Stimulated activated CD4-positive, alpha-beta T cell treated with anti-CD3 and anti-CD28 coated beads, TNF-alpha, amount 100 ng/mL, for 4 hours (primary cell): ENCODE measurements at places on chromosomes 7 and 10.

DNA sequence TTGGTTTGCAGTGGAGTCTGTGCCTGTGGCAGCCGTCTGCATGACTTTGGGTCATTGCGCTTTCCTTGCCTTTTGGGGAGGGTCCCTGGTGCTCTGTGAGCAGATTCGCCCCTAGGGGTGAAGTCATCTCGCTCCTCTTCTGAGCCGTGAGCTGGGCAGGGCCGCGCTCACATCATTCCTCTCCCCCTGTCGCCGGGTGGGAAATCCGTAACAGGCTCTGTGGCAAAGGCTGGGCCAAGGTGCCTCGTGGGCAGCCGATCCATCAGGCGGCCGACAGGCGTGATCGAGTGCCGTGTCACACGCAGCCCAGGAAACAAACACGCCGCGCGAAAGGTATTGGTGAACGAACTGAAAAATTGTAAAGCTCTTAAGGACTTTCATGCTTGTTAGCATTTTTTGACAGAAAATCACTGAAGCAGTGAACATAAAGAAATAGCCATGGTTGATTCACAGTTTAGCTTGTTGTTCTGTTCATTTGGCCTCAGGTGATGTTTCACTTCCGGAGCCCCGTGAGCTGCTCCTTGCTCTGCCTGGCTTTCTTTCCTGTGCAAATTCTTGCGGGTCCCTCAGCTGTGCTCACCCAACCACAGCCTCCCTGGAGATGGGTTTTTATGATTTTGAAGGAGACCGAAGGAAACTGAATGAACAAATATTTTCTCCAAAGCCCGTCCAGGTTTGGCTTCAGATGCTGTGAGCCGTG lies 122.1 kb downstream of the NKX6-2 start:
- no peak for DNase-seq

- no peak for DNase-seq
Observed at GRCh38 chr10:23522345-23522744, 83.5 kb downstream of the OTUD1 start.

DNA sequence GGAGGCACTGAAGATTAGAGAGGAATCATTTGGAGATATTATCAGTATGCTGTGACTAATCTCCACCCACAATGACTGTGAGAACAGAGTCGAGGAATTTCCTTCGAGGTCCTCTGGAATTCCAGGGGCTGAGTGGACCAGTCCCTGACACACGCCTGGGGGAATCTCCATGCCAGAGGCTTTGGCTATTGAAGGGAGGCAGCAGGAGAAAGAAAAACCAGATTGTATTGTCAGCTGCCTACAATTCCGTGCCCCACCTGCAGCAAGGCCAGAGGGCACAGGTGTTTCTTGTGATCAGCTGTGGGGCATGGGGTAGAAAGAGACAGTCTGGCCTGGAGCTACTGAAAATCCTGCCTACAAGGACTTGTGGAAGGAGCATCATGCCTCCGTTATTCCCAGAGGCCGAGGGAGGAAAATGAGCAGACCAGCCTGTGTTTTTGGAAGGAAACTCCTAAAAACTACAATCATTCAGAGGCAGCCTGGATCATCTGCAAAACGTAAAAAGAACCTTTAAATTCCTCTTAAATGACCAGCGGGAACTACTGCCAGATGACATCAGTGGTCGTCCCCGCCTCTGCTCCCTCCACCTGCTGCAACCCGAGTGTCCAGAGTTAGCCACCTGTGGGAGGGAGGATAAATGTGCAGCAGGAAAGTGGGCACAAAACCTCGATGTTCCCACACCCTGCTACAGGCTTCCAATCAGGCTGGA lies 25.4 kb upstream of the ANK3 start:
- DNase-seq, result no peak

DNA sequence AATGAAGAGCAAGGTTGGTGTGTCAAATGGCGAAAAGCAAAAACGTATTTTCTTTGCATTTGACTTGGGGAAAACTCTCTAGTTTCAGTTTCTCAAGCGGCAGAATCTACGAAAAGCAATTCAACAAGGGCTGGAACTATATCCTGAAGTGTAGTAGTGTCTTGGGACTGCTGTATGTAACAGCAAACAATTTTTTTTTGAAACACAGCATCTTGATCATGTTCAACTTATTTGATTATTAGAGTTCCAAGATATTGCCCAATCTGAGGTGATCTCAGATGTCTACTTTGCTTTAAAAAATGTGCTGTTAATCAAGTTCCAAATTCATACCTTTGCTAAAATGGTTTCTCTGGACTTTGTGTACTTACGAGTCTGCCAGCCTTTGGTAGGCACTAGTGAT lies 120.6 kb downstream of the ZWINT start:
- no peak for DNase-seq

DNA sequence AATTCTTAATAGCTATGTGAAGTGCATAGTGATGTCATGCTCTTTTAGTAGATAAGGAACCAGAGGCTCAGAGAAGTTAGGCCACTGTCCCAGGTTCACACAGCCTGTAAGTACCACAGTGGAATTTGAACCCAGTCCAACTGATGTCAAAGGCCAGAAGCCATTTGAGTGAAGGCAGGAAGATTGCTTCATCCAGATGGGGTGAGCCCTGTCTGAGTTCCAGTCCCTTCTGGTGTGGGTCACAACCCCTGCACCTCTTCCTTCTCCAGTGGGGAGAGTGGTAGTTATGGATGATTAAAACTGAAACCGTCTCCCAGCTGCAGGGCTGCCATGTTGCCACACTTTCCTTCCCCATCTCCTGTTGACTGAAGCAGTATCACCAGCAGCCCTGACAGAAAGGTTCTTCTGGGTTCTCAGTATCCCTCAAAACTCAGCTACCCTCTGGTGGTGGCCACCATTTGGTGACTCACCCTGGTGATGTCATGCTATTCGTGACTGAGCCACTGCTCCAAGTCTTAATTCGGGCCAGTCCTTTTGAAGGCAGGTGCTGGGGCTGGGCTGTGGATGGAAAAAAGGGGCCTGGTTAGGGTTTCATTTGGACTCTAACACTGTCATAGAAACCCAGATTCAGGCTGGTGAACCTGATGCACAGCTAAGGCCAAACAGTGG lies 1.5 kb upstream of the C10orf95 start:
- DNase-seq, result no peak

DNA sequence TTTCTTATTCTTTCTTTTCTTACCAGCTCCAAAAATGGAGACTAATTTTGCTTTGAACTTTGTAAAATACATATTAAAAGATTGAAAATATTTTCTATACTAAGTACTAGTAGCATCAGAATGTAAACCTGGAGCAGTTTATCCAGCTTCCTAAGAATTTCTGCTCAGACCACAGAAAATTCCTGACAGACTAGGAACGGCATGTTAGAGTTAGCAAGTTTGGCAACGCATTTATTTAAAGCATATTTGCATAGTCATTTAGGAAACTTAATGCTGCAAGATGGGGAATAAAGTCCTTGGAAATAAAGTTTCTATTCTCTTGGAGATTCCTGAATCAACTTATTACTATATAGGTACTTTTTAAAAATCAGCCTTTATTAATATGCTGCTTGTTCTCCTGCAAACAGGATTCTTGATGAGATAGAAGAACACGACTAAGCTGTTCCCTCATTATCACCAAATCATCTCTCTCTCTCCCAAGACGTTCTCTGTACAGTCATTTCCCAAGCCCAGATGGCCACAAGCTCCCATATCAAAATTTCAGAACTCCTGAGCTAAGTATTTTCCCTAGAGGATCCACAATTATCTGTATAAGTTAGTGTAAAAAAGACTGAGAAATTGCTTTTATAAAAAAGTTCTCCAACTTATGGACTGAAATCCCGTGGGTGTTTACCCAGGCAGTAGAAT lies 305.8 kb upstream of the NEBL start:
- DNase-seq, result no peak

- no peak for DNase-seq
Observed at GRCh38 chr7:140317597-140317996, 80.7 kb downstream of the SLC37A3 start.

DNA sequence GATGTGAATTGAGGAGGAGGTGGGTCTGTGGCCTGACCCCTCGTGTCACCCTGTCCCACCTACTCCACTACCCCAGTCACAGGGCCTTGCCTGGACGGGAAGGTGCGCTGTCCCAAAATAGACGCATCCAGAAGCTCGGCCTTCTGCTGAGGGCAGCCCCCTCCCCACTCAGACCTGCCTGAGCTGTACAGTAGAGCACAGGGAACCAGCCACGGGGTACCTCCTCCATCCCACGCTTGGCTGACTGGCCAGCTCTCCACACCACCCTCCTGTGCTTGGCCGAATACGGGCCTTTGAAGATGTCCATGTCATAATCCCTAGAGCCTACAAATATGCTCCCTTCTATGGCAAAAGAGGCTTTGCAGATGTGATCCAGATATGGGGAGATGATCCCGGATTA lies 88.3 kb downstream of the CHST15 start:
- no peak for DNase-seq

DNA sequence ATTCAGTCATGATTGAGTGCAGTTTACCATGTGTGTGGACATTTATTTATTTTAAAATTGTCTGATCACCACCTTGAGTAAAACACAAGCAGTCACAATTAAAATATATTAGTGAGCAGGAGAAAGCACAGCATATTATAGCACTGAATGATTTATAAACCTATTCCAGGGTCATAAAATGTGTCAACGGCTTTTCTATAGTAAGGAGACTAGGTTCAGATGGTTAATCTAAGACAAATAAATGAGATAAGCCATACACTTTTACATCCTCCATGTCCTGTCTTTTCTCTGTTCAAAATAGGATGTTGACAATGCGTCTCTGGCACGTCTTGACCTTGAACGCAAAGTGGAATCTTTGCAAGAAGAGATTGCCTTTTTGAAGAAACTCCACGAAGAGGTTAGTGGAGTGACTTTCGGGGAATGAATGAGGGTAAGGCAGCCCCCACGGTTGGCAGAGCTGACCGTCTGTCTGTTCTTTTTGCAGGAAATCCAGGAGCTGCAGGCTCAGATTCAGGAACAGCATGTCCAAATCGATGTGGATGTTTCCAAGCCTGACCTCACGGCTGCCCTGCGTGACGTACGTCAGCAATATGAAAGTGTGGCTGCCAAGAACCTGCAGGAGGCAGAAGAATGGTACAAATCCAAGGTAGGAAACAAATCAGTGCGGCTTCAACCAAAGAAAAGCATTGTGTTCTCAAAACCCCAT lies 5.4 kb downstream of the VIM start:
- no peak for DNase-seq

DNA sequence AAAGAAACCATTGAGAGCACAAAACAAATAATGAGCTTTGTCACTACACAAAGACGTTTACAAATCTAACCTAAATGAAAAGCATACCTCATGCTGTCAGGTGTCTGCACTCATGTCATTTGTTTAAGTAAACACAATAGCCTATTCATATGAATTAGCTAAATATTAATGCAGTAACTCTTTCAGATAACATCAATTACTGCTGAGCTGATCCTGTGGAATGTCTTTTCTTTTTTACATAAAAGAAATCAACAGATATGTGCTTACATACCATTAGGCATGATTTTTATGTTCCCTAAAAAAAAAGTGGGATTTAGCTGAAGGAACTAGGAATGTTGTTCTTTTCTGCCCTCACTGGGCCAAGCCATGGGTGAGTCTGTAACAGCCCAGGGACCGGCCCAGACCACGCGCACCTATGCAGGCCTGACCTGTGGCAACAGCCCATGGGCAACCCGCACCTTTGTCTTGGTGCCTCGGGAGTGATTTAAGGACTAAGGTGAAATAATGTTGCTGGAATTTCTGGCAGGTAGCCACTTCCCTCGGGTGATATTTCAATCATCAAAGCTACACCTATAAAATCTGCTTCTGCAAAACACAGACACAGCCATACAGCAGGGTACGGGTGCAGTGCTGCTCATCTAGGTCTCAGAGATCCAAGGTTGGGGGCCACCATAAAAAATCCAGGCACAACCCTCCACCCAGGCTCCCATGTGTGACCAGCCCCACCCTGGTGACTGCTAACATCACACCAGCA lies 44.6 kb downstream of the FGFR2 start:
- no peak for DNase-seq

DNA sequence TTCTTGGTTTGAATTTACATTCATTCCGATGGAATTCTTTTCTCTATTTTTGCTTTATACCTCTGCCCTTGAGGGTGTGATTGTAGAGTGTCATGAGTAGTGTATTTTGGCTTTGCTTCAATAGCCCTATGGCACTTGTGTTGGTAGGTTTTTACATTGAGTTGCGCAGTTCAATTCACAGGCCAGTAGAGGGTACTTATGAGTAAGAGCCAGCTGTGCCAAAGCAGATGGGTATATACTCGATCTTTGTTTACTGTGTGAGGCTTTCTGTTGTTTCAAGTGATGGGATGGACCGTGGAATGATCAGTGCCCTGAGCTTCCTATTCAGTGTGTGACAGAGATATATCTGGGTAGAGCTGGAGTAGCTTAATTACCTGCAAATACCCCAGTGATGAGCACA lies 4.3 kb upstream of the AKR1C3 start:
- DNase-seq, result no peak

DNA sequence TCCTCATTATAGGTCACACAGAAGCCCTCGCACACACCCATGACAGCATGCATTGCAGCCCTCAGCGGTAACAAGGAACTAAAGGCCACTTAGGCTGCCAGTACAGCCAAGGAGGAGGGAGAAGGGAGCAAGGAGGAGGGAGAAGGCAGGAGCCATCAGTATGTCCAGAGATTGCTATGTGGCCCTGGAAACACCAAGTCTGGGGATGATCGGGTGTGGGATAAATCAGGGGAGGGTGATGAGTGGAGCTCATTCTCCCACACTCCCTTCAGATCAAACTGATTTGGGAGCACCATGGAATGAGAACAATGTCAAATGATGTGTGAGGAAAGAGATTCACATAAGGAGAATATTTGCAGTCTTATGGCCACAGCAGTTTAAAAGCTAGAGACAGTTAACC lies 350.9 kb downstream of the TNS3 start:
- no peak for DNase-seq

GRCh38 chr10:594584-595270 lies 94.7 kb downstream of the DIP2C start:
- DNase-seq, result no peak

DNA sequence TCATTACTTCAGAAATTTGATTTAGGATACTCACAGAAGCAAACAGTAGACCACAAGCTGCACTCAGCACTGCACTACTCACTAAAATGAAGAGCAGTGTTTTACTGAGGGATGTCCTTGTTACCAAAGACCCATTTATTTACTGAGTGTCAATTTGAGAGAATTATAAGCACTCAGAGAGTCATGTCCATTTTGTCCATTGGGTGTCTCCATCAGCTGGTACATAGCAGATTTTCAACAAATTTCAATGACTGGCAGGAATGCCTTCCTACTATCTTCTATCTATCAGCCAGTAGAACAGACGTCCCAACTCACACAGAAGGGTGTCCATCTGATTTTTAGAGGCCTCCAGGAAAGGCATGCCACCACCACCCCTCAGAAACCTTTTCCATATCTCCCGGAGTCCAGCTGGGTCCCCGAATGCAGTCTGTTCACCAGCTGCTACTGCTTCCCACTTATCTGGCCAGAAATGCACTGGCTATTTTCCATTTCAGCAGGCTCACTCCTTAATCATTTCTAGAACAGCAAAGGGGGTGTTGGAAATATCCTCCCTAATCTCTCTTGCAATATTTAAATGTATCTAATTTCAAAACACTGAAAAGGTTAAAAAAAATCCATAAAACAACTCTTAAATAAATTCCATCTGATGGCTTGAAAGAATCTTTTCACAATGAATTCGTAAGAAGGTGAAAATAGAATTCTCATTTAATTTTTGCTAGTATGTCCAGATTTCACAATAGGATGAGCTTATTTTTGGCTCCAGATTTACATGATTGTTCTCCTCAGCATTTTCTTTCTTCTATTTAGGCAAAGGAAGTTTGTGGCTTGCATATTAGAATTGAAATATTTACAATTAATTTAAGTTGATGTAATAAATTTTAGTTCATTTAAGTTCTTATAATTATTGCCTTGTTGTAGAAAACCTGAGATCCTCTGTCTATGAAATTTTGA lies 1164.0 kb upstream of the CELF2 start:
- DNase-seq, result no peak

GRCh38 chr10:129421399-129422010 lies 45.5 kb upstream of the MGMT start:
- DNase-seq, result no peak
